ENCODE measurements at places on chromosomes 12 and 14.

DNA sequence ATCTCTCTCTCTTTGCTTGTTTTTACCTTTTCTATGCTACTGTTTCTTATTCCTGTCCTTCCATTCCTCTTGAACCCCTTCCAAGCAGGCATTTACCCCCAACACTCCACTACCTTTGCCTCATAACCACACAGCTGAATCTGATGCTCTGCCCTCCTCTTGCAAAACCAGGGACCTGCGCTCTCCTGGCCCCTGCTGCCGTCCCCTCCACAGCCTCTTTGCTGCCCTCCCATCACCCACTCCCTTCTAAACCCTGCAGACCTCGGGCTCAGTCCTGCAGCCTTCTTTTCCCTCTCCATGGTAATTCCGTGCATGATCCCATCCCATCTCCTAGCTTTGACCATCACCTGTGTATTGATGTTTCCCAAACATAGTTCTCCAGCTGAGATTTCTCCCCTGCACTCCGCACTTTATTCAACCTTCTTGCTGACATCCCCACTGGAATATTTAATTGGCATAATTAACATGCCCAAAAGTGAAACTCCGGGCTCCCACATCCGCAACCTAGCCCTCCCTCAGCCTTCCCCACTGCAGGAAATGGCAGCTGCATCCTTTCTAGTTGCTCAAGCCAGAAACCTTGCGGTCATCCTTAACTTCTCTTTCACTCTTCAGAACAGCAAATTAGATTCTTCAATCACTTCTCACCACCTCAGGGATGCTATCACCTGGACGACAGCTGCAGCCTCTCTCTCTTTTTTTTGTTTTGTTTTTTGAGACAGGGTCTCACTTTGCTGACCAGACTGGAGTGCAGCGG lies 16.0 kb downstream of the FIGNL2 start:
- no peak for DNase-seq

DNA sequence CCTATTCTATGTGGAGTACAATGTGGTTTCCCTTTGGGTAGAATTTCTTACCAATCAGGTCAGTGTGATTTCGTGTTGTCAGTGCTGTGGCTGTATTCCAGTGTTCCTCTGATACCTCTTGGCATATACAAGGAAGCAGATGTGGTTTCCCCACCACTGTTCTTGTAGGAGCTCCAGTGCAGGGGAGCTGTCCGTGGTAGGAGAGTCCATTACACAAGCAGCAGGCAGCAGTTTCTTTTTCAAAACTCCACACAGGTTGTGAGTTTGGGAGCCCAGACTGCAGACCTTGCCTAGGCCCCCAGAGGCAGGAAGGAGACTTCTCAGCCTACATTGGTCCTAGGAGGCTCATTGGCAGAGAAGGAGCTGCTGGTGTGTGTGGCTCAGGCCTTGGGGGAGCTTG lies 452.8 kb downstream of the AACS start:
- DNase-seq: no peak

DNA sequence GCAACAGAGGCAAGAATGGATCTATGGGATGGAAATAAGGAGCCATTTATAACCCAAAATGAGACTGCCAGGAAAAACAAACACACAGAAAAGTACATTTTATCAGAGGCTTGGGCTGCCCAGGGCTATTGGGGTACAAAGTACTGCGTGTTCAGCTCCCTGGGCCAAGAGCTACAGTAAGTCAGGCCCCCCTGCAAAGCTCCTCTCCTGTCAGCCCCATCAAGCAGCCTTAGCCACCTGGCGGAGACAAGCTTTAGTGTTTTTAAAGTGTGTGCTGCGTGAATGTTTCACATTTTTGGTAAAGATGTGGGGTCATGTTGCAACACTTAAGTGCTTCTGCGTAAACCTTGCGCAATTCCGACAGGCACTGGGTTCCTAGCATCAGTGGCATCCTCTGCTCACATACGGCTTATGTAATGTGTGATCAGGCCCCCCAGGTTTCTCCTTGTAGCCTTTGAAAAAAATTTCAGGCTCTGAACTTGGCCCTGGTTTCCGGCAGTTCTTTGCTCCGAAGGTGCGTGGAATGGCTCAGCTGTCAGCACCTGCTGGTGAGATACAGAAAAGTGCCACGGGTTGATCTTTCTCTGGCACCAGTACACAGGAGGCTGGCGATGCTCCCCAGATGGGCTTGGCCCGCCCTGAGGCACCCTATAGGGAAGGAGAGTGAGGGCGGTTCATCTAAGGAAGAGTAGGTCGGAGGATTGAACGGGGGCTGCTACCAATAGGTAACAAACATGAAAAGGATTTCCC lies 198.7 kb upstream of the EEA1 start:
- peak; percentile 95 for DNase-seq

GRCh38 chr12:7498809-7499208 lies 4.8 kb downstream of the CD163 start:
- DNase-seq: peak; percentile 1
